Iris pigment epithelial cell (primary cell): ENCODE measurements at places on chromosomes 7 and 10.

GRCh38 chr10:30774261-30774660, 144.7 kb upstream of the LYZL2 start:
- DNase-seq, result no peak

DNA sequence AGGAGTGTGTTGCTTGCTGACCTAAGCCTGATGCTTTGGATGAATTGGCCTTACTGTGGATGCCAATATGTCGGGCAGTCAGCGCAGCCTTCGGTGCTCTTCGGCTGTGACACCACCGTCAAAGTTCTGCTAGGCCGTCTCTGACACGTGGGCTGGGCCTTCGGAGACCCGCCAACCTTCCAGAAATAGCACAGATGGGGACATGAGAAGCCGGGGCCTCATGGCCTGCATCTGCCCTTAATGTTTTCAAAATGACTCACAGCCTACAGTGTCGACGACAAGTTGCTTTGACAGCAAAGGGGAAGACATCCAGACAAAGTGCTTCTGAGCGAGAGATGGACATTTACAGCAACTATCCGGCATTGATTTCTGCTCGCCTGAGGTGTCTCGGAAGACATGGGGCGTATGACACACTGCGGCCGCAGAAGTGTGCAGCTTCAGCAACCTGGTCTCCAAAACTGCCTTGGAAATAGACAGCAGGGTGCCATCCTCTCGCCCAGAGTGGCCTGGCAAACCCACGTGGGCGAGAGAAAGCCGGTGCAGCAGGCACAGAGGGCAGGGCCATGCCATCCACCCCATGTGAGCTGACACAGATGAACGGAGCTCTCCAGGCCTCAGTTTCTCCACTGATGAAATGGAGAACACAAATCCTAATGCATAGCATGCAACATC, 94.0 kb upstream of the PPP2R2D start:
- DNase-seq, result no peak

- DNase-seq, result peak; percentile 46
These were observed at the start of gene SLC16A12 for GRCh38 chr10:89535171-89536012. Gene SLC16A12, minus strand, starts transcription at chr10:89535594. Its CDS starts 73,016 bp downstream, at chr10:89462578.

DNA sequence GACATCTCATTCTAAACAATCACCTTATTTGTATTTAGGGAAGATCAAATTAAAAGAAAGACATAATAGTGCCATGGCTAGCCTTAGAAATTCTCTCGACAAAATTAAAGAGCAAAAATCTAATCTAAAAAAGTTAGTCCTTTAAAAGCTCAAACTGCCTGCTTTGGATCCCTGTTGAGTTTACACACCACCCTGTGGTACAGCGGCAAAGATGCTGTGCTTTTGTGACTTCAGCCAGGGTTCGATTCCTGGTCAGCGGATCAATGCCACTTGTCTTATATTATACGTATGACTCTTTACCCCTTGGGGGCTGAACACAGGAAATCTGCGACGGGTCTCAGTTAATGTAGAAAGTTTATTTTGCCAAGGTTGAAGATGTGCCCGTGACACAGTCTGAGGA, 51.3 kb upstream of the VOPP1 start:
- no peak for DNase-seq

GRCh38 chr10:68196701-68197100, 35.2 kb downstream of the ATOH7 start:
- DNase-seq, result no peak

DNA sequence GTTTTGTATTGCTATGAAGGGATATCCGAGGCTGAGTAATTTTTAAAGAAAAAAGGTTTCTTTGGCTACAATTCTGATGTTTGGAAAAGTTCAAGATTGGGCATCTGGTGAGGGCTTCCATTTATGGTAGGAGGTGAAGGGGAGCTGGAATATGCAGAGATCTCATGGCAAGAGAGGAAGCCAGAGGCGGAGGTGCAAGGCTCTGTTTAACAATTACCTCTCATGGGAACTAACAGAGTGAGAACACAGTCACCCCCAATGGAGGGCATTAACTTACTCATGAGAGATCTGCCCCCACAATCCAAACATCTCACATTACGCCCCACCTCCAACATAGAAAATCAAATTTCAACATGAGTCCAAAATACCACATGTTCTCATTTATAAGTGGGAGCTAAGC, 62.0 kb downstream of the AKR1D1 start:
- DNase-seq, result no peak

- DNase-seq, result no peak
These were observed 156.3 kb downstream of the LCOR start for GRCh38 chr10:96988426-96988825.

DNA sequence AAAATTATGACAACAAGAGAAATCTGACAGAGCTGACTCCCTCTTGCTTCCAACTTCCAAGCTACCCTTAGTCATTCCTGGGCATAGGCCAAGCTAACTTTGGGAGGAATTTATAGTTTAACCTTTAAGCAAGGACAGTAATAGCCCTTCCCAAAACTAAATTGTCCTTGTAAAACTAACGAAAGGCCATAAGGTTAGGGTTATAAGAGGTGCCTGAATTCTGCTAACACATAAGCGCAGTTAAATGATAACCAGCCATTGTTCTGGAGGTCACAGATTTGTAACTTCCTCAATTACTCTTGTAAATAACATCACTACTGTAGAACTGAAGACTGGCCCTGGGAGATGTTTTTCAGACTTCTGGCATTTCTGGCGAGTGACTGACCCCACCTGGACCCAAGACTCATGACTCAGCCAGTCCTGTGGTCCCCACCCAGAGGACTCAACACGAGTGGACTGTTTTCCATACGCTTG, 481.2 kb downstream of the KCNMA1 start:
- DNase-seq, result peak; percentile 78

DNA sequence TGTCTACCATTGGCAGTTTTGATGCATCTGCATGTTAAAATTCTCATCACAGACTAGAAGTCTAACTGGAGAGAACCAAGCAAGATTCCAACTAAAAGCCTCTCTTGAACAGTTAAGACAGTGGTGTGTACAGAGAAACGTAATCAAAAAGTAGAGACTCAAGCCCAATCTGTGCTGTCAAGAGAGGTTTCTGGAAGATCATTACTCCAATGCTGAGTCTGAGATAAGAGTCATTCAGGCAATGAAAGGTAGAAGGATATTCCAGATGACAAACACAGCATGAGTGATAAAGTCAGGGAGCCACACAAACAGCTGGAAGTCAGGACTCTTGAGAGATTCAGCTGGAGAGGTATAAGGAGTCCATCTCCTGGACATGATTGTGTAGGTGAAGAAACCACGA, 48.7 kb downstream of the IQUB start:
- no peak for DNase-seq

DNA sequence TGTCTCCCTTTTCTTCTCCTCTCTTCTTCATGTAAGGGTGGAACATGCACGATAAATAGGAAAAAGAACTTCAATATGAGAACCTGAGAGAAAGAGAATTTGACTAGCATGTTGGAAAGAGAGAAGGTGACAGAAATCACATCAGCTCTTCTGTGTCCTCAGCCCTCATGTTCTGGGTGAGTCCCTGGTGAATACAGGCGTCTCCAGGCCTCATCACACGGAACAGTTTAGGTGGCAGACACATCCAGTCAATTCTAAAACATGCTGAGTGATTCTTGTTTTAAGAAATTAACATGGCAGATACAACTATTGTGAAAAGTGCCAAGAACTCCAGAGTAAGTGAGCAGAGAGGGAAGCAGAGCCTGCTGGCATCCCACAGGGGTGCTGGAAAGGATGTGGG, 96.1 kb downstream of the FAM107B start:
- no peak for DNase-seq
